ENCODE measurements at places on chromosomes 4 and X.

DNA sequence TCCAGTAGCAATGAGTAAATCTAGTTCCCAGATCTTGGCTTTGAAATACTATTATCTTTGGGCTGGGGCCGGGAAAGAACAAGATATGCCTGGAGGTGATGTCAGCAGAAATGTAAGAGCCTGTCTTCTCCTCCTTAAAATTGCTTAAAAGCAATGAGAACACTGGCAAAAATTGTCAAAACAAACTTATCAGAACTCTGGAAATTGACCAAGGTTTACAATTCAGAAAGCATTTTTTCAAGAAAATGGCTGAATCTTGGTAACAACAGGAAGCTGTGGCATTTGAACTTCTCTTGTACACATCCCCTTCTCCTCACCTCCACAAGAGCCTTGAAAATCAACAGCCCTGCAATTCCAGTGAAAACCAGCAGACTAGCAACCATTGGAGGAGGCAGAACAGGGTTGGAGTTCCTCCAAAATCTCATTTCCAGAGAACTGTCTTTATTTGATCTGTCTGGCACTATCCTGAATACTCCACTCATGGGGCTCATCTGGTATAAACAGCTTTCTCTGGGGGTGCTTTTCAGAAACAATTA lies 13.5 kb downstream of the TIMP1 start:
- DNase-seq, result no peak

GRCh38 chr4:139933104-139933503 lies 220.9 kb downstream of the MAML3 start:
- DNase-seq, result no peak

DNA sequence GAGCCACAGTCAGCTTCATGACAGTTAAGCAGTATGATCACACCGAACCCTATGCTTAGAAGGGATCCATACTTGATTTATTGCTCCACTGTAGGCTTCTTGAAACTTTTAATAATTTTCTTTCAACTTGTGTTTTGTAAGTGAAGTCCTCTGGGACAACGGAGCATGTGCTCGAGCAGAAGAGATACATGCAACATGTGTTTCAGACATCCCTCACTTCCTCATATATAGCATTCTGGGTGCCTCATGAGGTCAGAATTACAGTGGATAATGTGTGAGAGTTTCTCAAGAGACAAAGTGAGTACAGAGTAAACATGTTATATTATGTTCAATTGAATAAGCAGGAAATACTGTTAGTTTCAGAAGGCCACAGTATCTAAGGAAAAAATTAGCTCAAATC lies 893.2 kb downstream of the FAT4 start:
- no peak for DNase-seq

DNA sequence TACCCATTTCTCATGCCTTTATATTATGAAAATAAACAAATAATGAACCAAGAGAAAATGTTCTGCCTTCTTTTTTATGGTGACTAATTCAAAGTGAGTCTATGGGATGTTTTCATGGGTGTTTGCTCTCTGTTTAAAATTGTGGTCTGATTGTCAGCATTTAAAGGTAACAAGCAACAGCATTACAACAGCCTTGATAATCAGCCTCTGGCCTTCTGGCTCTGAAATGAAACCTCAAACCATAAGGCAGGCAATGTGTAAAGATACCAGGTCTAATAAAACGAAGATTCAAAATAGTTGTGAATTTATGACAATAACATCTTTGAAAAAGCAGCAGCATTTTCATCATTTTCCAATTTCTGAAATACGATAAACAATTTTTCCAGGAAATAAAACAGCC lies 63.7 kb downstream of the FAM13A start:
- no peak for DNase-seq

DNA sequence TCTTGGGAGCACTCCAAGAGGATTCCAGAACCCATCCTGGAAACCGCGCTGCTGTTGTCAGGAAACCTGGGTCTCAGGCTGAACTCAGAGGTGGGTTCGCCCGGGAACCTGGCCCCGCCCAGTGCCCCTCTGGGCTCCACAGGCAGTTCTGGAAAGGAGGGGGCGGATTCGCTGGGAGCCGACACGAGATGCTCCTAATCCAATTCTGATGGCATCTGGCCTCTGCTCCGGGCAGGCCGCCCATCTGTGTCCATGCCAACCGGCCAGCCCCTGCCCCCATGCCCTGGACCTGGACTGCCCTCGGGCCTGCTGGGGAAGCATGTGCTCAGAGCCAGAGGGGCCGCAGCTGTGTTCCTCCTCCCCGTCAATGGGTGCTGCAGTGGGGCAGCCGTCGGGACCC lies 21.0 kb downstream of the ATP2B3 start:
- DNase-seq, result no peak

GRCh38 chrX:108945883-108946523 lies 209.6 kb upstream of the IRS4 start:
- DNase-seq, result peak; percentile 36

DNA sequence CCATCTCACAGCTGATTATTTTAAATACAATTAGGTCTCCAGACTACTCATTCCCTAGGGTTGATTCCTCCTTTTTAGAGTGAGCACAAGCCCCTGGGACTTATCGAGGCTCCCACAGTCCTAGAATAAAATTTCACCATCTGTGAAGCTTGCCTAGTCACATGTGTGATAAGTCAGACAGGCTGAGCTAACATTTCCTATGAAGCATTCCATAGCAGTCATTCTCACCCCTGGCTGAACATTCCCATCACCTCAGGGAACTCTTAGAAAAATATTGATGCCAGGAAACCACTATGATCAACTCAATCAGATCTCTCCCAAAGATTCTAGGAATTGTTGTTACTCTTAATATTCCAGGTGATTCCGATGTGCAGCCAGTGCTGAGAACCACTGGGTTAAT lies 37.7 kb downstream of the ARHGEF9 start:
- DNase-seq, result no peak
